Progenitor cell of endocrine pancreas (in vitro differentiated cells): ENCODE measurements at places on chromosomes 11 and 22.

DNA sequence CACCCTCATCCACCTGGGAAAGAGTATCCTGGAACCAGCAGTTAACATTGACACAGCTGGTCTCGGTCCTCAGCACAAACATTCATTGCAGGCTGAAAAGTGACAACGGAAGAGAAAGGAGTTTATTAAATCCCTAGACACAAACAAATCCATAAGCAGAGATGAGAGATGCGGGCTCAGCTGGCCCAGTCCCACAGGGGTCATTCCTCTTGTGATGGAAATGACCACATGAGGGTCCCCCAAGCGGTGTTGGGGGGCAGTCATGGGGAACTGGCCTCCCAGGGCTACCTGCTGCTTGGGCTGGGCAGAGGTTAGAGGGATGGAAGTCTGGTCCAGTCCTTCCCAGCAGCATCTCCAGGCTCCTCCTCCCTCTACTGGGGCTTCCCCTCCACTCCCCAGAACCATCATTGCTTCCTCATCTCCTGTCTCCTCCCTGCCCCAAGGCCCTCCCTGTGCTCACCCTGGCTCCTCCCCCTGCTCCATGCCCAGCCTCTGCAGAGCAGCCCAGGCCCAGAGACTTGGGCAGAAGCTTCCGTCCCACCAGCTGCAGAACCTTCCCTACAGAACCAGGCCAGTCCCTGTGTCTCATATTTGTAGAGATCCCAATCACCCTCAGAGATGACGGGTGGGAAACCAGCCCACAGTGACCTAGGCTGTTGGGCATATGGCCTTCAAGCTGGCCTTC lies 5.4 kb upstream of the IGLL5 start:
- no peak overlapping the region for H3K4me3 ChIP-seq
- H3K36me3 ChIP-seq = no peaks in the 10 kb centered on the region
- H3K27me3 ChIP-seq = peaks cover 14% of the 10 kb centered on the region

DNA sequence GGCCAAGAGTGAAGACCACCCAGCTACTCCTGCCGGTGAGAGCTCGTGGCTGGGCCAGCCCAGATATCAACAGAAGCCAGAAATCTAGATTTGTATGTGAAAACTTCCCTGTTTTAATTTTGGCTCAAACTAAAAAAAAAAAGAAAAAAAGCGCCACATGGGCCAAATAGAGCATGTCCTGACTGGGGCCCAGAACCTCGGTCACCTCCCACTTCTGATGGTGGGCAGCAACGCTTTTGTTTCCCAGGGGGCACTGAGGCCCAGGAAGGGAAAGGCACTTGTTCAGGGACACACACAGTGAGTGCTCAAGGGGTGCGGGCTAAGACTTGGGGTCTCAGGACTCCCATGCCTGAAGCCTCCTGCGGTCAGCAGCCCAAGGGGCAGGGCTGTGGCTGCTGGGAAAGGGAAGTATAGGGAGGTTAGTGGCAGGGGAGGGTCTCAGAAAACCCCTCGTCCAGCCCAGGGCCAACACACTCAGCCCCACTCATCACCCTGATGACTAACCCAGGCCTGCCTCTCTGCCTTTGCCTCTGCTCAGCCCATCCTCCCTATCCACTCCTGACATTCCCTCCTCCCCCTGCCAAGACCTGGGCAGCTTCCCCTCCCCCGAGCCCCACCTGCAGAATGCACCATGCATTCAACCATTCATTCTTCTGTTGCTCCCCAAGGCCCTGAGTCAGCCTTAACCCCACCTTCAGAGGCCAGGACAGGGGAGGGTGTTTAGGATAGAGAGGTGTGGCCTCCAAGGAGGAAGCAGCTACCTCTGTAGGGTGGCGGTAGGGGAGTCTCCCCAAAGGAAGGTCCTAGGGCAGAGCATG lies 30.0 kb upstream of the TCF20 start:
- H3K27me3 ChIP-seq = peaks cover 30% of the 10 kb centered on the region
- no peak for DNase-seq
- H3K27ac ChIP-seq = no peak overlapping the region
- H3K36me3 ChIP-seq = no peaks in the 10 kb centered on the region
- no peak overlapping the region for H3K4me3 ChIP-seq

DNA sequence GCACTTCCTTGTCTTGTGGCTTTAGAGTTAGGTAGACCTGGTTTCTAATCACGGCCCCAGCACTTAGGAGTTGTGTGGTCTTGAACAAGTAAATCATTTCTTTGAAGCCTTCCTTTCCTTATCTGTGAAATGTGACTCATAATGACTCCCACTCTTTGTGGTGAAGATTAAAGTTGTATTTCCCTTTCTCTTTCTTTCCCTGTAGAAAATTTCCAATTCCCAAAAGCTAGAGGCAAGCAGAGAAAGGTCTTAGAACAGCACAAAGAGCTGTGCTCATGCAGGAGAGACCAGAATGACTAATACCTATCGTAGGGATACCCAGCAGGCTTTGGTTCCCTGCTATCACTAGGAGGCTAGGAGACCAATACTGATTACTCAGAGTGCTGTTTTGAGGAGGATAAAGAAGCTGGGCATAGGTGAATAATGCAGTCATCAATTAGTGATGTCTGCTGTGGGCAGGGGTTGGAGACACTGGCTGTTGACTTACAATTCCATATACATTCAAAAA lies 270.7 kb upstream of the SYN3 start:
- no peak overlapping the region for H3K4me3 ChIP-seq
- peaks cover 27% of the 10 kb centered on the region for H3K36me3 ChIP-seq
- H3K27me3 ChIP-seq = no peaks in the 10 kb centered on the region
- peaks cover 9% of the 10 kb centered on the region for H3K4me1 ChIP-seq
- no peak for DNase-seq

- peaks cover 19% of the 10 kb centered on the region for H3K36me3 ChIP-seq
- no peak overlapping the region for H3K27ac ChIP-seq
- no peak for DNase-seq
- peaks cover 3% of the 10 kb centered on the region for H3K4me1 ChIP-seq
Measured at GRCh38 chr22:23548501-23549197, 31.4 kb downstream of the IGLL1 start.

DNA sequence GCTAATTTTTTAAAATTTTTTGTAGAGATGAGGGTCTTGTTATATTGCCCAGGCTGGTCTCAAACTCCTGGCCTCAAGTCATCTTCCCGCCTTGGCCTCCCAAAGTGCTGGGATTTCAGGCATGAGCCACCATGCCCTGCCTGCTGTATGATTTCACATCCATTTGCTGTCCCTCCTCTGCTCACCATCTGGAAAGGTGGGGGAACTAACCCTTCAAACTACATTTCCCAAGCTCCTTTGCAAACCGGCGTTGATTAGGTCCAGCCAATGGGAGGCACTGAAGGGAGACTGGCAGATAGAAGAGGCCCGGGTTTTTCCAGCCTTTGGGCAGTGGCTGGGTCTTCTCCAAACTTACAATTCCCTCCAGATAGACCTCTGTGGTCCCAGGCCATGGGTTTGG lies 19.3 kb downstream of the RFPL1 start:
- no peak overlapping the region for H3K4me3 ChIP-seq
- H3K27me3 ChIP-seq = no peaks in the 10 kb centered on the region
- H3K4me1 ChIP-seq = peaks cover 3% of the 10 kb centered on the region
- no peaks in the 10 kb centered on the region for H3K36me3 ChIP-seq

DNA sequence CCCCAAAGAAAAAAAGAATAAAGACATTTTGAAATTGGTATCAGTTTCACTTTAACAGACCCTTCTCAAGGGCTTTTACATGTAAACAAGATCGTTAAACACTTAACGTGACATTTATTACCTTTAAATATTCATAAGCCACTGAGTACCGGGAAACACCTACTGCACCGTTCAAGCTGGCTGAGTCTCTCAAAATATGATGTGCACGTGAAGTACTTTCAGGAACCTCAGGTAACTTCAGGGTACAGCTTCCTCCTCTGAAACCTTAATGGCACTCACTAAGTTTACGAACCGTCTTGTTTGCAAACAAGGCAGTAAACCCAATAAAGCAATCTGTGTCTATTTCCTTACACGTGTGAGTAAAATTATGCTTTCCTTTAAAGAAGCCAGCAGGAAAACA lies 105.5 kb upstream of the TENM4 start:
- H3K4me1 ChIP-seq = peaks cover 6% of the 10 kb centered on the region
- DNase-seq = no peak
- H3K27ac ChIP-seq = no peak overlapping the region
- no peaks in the 10 kb centered on the region for H3K36me3 ChIP-seq

- H3K4me1 ChIP-seq = peaks cover 3% of the 10 kb centered on the region
- H3K4me3 ChIP-seq = no peak overlapping the region
- peaks cover 2% of the 10 kb centered on the region for H3K27me3 ChIP-seq
- H3K27ac ChIP-seq = peak overlapping the region; percentile 49
- no peak for DNase-seq
Measured at GRCh38 chr22:50189849-50190181, 4.1 kb downstream of the TRABD start.

GRCh38 chr11:118128721-118129470 lies 23.7 kb downstream of the SCN4B start:
- no peak overlapping the region for H3K4me3 ChIP-seq
- no peak overlapping the region for H3K27ac ChIP-seq
- peaks cover 23% of the 10 kb centered on the region for H3K27me3 ChIP-seq
- no peak for DNase-seq
- no peaks in the 10 kb centered on the region for H3K4me1 ChIP-seq
- no peaks in the 10 kb centered on the region for H3K36me3 ChIP-seq

DNA sequence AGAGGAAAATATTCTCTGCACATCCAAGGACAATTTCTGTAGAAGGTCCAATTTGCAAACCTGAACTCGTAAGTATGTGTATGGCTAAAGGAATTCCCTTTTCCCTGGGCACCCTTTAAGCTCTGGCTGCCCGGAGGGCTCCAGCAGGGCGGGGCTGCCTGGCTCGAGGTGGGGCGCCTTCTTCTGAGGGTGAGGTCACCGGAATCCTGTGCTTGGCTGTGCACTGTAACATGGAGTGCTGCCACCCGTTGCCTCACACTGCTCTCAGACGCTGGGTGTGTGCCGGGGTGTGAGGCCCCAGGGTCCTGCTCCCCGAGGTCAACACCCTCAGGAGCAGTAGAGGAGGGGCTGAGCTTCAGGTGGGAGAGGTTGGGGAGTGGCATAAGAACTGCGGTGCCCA lies 61.5 kb downstream of the SYN3 start:
- no peak for DNase-seq
- H3K36me3 ChIP-seq = no peaks in the 10 kb centered on the region
- H3K4me3 ChIP-seq = no peak overlapping the region

DNA sequence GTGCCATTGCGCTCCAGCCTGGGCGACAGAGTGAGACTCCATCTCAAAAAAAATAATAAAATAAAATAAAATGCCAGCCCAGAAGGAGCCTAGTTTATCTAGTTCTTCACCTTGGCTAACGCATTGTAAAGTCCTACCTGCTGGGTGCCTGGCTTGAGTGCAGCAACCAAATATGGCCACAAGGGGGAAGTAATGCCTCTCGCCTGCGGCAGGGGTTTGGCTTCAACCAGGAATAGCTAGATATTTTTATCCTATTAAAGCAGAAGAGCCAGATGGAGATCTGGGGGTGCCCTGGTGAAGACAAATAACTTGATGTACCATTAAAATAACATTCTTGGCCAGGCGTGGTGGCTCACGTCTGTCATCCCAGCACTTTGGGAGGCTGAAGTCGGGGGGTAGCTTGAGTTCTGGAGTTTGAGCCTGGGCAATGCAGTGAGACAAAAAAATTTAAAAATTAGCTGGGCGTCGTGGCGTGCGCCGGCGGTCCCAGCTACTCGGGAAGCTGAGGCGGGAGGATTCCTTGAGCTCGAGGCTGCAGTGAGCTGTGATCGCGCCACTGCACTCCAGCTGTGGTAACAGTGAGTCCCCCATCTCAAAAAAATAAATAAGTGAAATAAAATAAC lies 20.6 kb upstream of the PLEKHB1 start:
- H3K36me3 ChIP-seq = peaks cover 3% of the 10 kb centered on the region
- no peak overlapping the region for H3K27ac ChIP-seq
- H3K4me1 ChIP-seq = peaks cover 2% of the 10 kb centered on the region
- H3K4me3 ChIP-seq = no peak overlapping the region
- peak; percentile 52 for DNase-seq
- peaks cover 24% of the 10 kb centered on the region for H3K27me3 ChIP-seq

DNA sequence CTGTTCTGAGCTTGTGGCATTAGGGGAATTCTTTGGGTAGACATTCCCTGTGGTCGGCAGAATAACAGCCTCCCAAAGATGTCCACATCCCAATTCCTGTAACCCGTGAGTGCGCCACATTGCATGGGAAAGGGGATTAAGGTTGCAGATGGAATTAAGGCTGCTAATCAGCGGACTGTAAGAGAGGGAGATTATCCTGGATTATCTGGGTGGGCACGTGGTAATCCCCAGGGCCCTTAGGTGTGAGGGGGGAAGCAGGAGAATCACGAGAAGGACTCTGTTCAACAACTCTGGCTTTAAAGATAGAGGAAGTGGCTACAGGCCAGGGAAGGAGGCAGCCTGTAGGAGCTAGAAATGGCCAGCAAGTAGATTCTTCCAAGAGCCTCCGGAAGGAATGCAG lies 16.0 kb downstream of the CACNG2 start:
- no peaks in the 10 kb centered on the region for H3K36me3 ChIP-seq
- no peak overlapping the region for H3K27ac ChIP-seq
- DNase-seq = no peak

DNA sequence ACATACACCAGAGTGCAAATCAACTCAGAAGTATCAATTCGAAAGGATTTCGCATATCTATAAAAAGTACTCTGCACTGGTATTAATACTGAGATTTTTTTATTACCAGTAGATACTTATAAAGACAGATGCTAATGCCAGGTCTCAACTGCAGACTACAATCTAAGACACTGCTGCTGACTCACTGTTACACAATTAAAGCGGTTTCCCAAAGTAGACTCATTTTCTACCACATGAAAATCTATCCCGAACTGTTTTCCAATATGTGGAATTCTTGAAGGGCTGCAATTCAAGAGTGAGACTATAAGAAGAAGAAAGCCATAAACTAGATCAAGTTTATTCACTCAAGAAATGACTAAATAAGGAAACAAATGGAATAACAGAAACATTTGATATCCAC lies 57.2 kb upstream of the ARHGAP32 start:
- H3K4me3 ChIP-seq = no peak overlapping the region
- H3K27me3 ChIP-seq = no peaks in the 10 kb centered on the region
- H3K27ac ChIP-seq = no peak overlapping the region
- peaks cover 3% of the 10 kb centered on the region for H3K36me3 ChIP-seq

DNA sequence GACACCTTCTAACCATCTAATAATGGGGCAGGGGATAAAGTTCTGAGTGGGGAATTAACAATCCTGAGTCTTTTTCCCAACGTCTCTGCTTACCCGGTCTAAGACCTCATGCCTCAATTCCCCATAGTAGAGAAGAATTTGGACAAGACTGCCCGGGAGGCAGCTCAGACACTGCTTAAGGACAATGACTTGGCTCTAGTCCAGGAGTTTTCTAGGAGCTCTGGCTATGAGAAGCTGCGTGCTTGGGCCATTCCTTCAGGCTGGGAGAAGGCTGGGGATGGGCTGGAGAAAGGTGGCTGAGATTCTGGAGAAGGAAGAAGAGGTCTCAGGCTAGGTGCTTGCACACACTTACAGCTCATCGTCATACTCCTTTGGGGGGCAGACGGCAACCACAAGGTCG lies 19.8 kb upstream of the ABCC8 start:
- no peak overlapping the region for H3K27ac ChIP-seq
- H3K27me3 ChIP-seq = peaks cover 31% of the 10 kb centered on the region
- no peak overlapping the region for H3K4me3 ChIP-seq
- no peaks in the 10 kb centered on the region for H3K36me3 ChIP-seq
- no peaks in the 10 kb centered on the region for H3K4me1 ChIP-seq
